ENCODE measurements at places on chromosomes 11 and 22. TPM values are rescaled to one million over a fixed set of nuclear protein-coding genes. Genes with fewer than 3 reads are reported as not detected.

DNA sequence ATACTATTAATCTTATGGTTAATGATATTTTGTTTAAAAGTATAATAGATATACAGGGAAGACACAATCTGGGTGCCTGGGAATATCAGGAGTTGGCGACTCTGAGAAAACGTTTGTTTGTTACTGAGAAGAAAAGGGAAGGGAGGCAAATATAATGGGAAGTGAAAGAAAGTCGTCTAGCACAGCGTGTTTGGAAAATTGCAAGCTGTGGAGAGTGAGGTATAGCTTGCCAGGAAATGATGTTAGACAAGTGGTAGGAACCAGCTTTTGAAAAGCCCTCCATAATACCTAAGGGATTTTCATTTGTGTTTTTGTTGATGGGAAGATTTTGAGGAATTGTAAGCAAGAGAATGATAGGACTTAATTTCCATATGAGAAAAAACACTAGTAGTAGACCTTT is 322.2 kb downstream of the LUZP2 start:
- no peak for DNase-seq

GRCh38 chr11:132466983-132467382 is 1065.3 kb downstream of the OPCML start:
- DNase-seq: peak; percentile 60

DNA sequence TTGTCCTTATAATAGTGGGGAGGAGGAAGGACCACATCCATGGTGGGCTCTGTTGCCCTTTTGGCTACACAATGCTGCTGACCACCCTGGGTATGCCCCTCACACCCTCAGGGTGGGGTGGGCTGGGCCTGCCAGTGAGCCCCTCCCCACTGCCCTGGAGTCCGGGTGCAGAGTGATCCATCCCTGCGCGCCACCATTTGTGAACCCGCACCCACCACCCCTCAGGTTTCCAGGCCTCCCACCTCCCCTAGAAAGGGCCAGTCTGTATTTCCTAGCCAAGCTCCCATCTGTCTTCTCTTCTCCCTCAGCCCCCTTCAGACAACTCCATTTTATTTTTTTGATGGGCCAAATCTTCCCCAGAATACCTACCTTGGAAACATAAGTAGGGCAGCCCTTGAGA is 25.0 kb downstream of the MS4A10 start:
- no peak for DNase-seq

- peak; percentile 26 for DNase-seq
Measured at GRCh38 chr11:134489728-134490127, 77.7 kb upstream of the B3GAT1 start.

DNA sequence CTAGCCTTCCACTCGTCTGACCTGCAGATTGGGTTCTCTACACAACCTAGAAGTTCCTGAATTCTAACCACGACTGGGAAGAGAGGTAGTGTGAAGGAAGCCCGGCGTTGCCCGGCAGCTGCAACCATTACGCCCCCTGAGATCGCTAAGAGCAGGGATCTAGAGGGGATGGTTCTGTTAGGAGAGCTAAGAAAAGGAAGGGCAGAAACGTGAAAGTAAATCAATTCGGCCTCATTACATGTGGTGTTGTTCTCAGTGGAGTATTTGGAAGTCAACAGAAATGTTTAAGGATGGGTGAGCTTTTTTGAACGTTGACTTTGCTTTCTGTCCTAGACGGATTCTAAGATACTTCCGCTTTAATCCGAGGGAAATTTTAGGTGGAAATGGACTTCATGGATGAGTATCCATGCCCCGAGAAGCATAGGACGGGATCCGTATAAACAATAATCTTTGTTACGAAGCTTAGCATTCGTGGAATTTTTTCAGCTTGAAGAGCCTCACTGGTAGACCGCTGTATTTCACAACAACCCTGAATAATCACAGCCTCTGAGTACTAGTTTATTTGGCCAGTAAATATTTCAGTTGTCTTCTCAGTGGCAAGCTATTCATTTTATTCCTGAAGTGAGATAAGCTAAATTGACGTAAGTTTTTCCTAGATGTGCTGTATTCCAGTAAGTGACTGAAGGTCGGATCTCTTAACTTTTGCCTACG is 629 bp downstream of the ATP5MG start:
- no peak for DNase-seq

RAB30 gene
- total RNA-seq: 8.4 TPM

Data from endodermal cell (in vitro differentiated cells).